ENCODE measurements at places on chromosomes 2 and 18.

DNA sequence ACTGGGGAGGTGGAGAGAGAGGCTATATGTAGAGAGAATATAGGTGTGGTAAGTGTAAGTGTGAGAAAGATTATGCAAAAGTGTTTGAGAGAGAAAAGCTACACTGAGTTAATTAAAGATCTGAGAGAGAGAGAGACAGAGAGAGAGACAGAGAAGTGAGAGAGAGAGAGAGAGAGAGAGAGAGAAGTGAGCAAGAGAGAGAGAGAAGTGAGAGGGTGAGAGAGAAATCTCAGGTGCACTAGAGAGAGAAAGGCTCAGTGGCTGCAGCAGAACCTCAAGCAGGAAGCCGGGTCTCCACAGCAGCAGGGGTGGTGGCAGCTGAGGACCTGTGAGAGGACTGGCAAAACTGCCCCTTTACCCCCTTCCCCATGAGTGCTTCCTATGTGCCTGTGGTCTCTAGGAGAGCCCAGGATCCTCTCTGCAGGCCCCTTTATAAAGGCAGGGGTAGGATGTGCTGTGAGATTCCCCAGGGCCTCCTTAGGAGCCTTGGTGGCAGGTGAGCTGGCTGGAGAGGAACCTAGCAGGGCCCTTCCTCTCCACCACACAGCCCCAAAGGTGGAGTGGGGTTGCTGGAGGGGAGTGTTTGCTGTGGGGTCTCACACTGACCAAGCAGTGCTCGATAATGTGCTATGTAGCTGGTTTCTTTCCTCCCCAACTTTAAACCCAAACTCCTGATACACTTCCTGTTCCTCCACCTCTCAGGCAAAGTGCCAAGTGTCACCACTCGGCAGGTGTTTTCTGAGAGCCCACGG lies 52.6 kb downstream of the SLC4A5 start:
- DNase-seq: no peak

GRCh38 chr2:172674034-172674967 lies 61.3 kb upstream of the RAPGEF4 start:
- DNase-seq: no peak

DNA sequence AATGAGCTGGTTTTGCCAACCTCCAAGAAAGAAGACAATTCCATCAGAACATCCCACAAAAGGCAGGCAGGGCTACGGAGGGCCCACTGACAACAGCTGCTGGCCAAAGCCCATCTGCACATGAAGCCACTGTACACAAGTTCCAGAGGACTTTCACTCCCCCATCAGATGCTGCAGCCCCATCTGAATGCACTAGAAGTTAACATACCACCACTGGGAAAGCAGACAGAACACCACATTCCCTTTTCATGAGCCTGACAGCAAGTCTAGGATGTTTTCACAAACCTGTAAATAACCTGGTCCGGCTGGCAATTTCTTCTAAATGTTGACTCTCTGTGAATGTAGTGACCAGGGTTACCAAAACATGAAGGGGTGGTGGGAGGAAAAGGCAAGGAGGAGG lies 41.5 kb downstream of the CCBE1 start:
- no peak for DNase-seq

DNA sequence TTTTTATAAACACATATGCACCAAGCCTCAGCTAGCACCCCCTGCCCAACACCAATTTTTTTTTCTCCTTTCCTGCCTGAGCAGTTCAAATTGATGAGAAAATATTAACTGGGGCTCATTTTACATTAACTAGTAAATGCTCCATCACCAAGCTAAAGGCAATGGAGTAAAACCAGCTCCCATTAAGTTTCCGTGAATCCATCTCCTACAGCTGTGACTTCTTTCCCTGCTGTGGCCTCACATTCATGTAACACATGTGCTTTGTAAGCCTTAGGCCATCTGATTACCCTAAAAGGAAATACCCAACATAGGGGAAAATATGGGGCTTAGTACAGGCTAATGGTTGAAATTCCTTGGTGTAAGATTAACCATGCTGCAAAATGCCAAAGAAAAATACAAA lies 60.8 kb downstream of the DNER start:
- DNase-seq: no peak

GRCh38 chr2:171334171-171334570 lies 99.6 kb downstream of the METTL8 start:
- DNase-seq: no peak

- DNase-seq: no peak
Measured at GRCh38 chr2:27717070-27717795, 53.5 kb downstream of the SLC4A1AP start.

DNA sequence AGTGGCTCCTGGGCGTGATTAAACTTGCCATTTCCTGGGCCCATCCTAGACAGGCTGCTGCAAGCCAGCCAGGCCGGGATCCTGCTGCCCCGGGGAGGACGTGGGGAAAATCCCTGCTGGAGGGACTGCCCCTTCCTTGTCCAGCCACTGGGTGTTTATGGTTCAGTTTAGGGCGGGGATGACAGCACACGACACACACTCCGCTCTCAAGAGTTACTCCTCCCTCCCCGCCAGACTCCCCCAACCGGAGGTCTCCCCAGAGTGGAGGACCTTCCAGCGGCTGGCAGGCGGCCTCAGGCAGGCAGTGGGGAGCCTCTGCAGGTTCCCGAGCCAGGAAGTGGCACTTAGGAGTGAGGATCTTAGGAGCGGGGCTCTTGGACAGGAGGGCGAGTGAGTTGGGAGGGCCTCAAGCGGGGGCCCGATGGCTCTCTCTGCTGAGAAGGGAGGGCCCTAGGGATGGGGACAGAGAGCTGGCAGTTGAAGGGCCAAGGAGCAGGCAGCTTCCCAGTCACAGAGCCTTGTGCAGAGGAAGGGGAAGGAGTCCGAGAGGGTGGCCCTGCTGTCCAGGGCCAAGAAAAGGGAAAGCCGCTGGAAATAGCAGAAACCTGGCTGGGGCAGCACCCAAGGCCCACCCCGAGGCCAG lies 5.7 kb upstream of the GPR35 start:
- DNase-seq: no peak

DNA sequence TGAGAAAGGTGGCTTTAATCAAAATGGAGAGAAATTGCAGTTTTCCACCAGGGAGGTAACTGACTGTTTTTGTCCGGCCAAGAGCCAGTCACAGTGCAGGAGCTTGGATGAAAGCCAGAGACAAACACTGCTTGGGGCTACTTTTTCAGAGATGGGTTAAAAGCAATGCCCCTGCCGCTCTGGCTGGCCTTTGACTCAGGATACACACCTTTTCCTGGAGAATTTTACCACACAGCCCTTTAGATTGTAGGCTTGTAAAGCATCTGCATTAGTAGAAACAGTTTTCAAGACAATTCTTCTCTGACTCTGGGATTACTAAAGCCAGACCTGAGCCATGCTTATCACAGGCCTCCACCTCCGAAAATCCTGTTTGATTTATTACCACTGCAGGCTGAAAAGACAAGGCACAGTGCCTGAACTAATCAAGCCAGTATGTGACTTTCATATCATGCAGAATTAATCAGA lies 79.7 kb downstream of the CCBE1 start:
- DNase-seq: no peak

GRCh38 chr2:54271843-54272627 lies 16.0 kb upstream of the TSPYL6 start:
- no peak for DNase-seq

- DNase-seq: peak; percentile 76
Measured at GRCh38 chr18:76493213-76494161, 1.6 kb downstream of the ZNF516 start.

GRCh38 chr2:160246356-160246755 lies 46.3 kb upstream of the ITGB6 start:
- no peak for DNase-seq

DNA sequence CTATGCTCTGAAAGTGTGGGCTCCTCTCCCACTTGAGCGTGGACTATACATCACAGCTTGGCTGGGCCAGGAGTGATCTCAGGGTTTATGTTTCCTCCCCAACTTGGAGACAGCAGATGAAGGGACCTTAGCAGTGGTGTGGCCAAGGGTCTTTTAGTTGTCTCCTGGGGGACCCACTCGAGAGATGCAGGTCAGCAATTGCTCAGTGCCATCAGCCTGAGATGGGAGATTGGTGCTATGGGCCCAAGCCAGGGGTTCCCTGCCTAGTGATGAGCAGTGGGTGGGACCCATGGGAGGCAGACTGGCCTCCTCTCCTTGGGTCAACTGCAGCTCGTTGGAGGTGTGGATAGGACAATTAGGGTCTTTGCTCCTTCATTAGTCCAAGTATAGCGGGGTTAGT lies 510.5 kb upstream of the FSHR start:
- DNase-seq: no peak

- peak; percentile 57 for DNase-seq
Measured at GRCh38 chr2:90069290-90069894, 1377.9 kb downstream of the RPIA start.

DNA sequence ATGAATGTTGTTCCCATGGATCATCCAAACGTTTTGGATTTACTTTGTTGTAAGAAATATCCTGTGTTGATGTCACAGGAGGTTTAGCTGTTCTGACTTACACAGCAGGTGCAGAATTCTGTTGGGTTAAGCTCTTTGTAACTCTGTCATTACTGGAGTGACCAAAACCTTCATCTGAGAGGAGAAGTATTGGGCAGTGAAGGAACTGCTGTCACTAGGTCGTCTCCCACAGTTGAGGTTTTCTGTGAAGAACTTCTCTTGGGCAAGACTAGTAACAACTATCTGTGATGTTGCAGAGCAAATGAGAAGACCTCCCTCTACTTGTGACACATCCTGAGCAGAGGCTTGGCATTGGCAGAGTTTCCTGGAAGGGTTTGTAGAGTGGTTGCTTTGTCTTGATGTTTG lies 2.9 kb downstream of the SPTBN1 start:
- DNase-seq: peak; percentile 30

DNA sequence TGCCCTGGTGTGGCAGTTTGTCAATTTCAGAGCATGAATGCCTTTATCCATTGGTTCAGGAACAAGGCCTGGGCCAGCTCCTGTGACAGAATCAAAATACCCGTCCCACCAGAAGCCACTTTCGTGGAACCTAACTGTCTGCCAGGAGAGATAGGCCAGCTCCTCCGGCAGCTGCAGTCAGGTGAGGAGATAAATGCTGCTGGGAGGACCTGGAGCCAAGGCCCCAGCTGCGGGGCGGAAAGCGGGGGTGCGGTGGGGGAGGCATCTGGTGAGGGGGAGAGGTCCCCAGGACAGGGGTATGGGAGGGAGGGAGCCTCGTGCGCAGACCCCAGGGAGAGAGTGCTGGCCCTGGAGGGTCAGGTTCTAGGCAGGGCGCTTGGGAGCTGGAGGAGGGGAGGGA lies 4.4 kb upstream of the ASB1 start:
- no peak for DNase-seq

GRCh38 chr2:11473659-11474433 lies 7.9 kb upstream of the E2F6 start:
- no peak for DNase-seq

DNA sequence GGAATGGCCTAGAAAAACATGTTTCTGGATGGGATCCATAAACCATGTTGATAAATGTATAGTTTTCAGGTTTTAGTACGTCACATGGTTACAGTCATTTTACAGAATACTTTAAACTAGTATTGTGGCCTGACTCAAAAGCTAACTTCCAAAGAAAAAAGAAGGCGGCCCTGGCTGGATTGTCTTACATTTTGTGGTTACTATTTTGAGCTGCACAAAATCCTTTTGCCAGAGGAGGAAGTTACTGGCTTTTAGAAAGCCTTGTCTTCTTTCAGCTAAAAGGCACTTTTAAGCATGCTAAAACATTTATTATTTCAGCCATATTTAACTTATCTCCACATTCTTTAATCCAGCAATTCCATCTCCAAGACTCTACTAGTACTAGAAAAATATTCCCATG lies 227.9 kb downstream of the CDH2 start:
- DNase-seq: no peak

GRCh38 chr2:11634584-11634983 lies 35.4 kb downstream of the NTSR2 start:
- no peak for DNase-seq

Measured in RKO (cell line).